CD4-positive, alpha-beta memory T cell (primary cell): ENCODE measurements at places on chromosomes 12 and 14. TPM values are rescaled to one million over a fixed set of nuclear protein-coding genes. Genes with fewer than 3 reads are reported as not detected.

The NFATC4 gene
- not detected for total RNA-seq

DNA sequence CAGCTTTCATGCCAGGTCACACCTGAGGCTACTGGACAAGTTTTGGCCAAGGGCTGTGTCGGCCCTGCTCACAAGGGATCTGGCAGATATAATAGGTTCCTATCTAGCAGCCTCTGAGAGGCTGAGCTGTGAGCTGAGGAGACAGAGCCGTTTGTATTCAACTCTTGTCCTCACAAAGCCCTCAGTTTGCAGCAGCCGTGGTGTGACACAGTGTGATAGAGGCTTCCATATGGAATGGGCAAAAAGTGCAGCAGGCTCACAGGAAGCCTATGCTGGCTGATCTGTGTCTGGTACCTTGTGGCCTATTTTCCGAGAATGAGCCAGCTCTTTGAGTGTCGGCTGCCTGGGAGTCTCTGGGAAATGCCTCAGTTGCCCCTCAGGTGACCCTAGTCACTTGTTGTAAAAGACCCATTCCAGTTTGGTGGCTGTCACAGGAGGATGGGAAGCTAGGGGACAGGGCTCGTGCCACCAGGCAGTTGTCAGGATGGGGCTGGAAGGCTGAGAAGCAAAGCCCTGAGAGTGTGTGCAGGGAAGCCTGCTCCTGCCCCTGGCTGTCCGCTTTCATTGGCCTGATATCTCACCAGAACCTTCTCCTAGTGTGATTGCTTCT lies 16.1 kb downstream of the VRTN start:
- no peaks in the 10 kb centered on the region for H3K4me1 ChIP-seq
- no peaks in the 10 kb centered on the region for H3K36me3 ChIP-seq
- no peak overlapping the region for H3K4me3 ChIP-seq
- H3K27ac ChIP-seq, result no peak overlapping the region

GRCh38 chr14:79420725-79421124 lies 790.6 kb downstream of the DIO2 start:
- no peak for DNase-seq
- no peaks in the 10 kb centered on the region for H3K36me3 ChIP-seq
- H3K27ac ChIP-seq, result no peak overlapping the region
- no peaks in the 10 kb centered on the region for H3K4me1 ChIP-seq
- H3K27me3 ChIP-seq, result no peaks in the 10 kb centered on the region

The ACTN1 gene
- 75.1 TPM for total RNA-seq

DNA sequence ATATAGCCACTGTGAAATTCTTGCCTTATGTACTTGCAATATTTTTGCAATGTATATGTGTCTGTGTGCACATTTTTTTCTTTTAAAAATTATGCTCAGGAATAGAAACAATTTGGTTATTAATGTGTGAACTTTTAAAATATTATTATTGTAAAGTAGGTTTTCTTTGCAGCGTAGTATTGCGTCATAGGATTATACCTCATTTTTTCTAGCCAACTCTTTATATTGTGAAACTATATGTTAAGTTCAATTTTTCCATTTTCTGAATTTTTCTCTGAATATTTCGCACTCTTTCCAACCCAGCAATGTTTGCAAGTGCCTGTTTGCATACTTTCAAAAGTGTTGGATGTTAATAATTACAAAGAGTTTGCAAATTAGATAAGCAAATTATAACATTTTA lies 471.6 kb upstream of the LMO3 start:
- H3K4me1 ChIP-seq, result no peaks in the 10 kb centered on the region
- H3K4me3 ChIP-seq, result no peak overlapping the region
- no peak overlapping the region for H3K27ac ChIP-seq

DNA sequence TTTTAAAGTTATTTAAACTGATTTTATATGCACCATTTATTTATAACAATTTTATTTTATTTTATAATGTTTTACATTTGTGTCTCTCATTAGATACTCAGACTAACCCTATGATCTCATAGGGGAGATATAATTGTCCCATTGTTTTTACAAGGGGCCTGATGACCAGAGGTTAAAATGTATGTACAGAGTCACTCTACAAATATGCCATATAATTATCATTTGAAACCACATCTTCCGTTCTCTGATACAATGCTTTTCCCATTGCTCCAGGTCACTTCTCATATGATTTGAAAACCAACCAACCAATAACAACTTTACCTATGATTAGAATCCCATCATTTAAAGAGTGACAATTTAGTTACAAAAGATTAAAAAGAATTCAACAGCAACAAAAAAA lies 137.8 kb downstream of the GPHN start:
- no peak overlapping the region for H3K4me3 ChIP-seq
- H3K4me1 ChIP-seq, result peaks cover 15% of the 10 kb centered on the region
- no peaks in the 10 kb centered on the region for H3K36me3 ChIP-seq

DNA sequence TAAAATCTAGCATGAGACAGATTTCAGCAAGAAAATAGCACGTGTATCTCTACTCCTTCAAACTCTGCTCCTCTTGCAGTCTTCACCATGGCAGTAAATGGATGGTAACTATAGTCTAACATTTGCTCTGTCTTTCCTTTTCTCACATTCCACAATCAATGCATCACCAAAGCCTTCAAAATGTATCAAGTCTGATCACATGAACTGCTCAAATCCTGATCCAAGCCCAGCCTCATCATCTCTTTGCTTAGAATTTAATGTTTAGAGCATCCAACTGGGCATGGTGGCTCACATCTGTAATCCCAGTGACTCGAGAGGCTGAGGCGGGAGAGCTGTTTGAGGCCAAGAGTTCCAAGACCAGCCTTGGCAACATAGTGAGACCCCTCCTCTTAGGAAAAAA lies 45.9 kb downstream of the CDK17 start:
- H3K36me3 ChIP-seq, result no peaks in the 10 kb centered on the region
- no peak overlapping the region for H3K27ac ChIP-seq
- no peaks in the 10 kb centered on the region for H3K27me3 ChIP-seq
- DNase-seq, result no peak

DNA sequence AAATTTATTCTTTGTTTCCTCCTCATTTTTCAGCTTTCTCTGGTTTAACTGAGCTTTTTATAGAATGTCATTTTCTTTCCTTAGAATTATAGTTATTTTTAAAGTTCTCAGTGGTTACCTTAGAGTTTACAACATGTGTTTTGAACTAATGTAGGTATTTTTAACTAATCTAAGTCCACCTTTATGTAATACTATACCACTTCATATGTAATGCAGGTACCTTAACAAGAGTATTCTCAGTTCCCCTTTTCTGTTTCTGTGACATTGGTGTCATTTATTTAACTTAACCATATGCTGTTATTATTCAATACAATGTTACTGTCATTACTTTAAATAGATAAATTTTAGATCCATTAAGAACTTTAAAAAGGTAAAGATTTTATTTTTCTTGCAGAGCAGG lies 30.3 kb upstream of the KCNC2 start:
- no peaks in the 10 kb centered on the region for H3K36me3 ChIP-seq
- H3K27ac ChIP-seq, result no peak overlapping the region
- no peaks in the 10 kb centered on the region for H3K27me3 ChIP-seq
- DNase-seq, result no peak
- H3K4me1 ChIP-seq, result no peaks in the 10 kb centered on the region

GRCh38 chr14:95700221-95700976 lies 13.5 kb downstream of the TCL1A start:
- H3K36me3 ChIP-seq, result no peaks in the 10 kb centered on the region
- no peak overlapping the region for H3K27ac ChIP-seq

- H3K4me3 ChIP-seq, result no peak overlapping the region
- H3K27me3 ChIP-seq, result peaks cover 3% of the 10 kb centered on the region
Measured at GRCh38 chr14:96251656-96252155, 4.3 kb upstream of the BDKRB1 start.

- H3K27me3 ChIP-seq, result no peaks in the 10 kb centered on the region
- no peaks in the 10 kb centered on the region for H3K4me1 ChIP-seq
- H3K4me3 ChIP-seq, result no peak overlapping the region
Measured at GRCh38 chr12:84696281-84696680, 216.3 kb downstream of the SLC6A15 start.

GRCh38 chr12:81811061-81811777 lies 52.1 kb upstream of the PPFIA2 start:
- H3K4me3 ChIP-seq, result no peak overlapping the region
- H3K27me3 ChIP-seq, result no peaks in the 10 kb centered on the region
- no peaks in the 10 kb centered on the region for H3K36me3 ChIP-seq
- no peak for DNase-seq
- no peak overlapping the region for H3K27ac ChIP-seq
- H3K4me1 ChIP-seq, result no peaks in the 10 kb centered on the region

- H3K27me3 ChIP-seq, result no peaks in the 10 kb centered on the region
- peaks cover 76% of the 10 kb centered on the region for H3K4me1 ChIP-seq
- H3K4me3 ChIP-seq, result peak overlapping the region; percentile 35
- peak overlapping the region; percentile 98 for H3K27ac ChIP-seq
Measured at GRCh38 chr12:124919521-124920352, 5.3 kb upstream of the UBC start.

The TMCC3 gene
- 0.36 TPM for total RNA-seq

The SCN8A gene
- 0.25 TPM for total RNA-seq

DNA sequence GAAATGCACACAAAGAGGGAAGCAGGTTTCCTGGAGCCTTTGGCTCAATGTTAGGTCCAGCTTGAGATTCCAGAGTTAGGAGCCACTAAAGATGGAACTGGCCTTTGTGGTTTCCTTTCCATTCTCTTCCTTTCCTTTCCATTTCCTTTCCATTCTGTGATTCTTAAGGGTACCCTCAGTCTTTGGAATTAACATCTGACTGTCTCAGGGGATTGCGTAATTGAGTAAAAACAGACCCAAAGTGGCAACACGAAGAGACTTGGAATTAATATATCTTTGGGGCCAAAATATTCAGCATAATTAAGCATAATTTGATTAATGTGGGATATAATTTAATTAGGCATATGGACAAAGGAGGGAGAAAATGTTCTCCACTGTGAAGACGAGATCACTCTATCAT lies 205.6 kb downstream of the CRADD start:
- H3K27ac ChIP-seq, result no peak overlapping the region
- H3K4me3 ChIP-seq, result no peak overlapping the region
- no peak for DNase-seq
- H3K27me3 ChIP-seq, result no peaks in the 10 kb centered on the region

GRCh38 chr14:76112889-76113624 lies 38.7 kb upstream of the GPATCH2L start:
- H3K36me3 ChIP-seq, result no peaks in the 10 kb centered on the region
- H3K27me3 ChIP-seq, result no peaks in the 10 kb centered on the region
- no peak overlapping the region for H3K4me3 ChIP-seq
- no peak for DNase-seq
- no peak overlapping the region for H3K27ac ChIP-seq

GRCh38 chr12:11688379-11688778 lies 38.9 kb downstream of the ETV6 start:
- H3K27me3 ChIP-seq, result no peaks in the 10 kb centered on the region
- no peak overlapping the region for H3K27ac ChIP-seq

The DDN gene
- not detected for total RNA-seq

- H3K27me3 ChIP-seq, result no peaks in the 10 kb centered on the region
- peaks cover 68% of the 10 kb centered on the region for H3K4me1 ChIP-seq
- no peaks in the 10 kb centered on the region for H3K36me3 ChIP-seq
- H3K27ac ChIP-seq, result no peak overlapping the region
- DNase-seq, result no peak
Measured at GRCh38 chr12:94204499-94205247, 56.3 kb downstream of the PLXNC1 start.
